ENCODE measurements at places on chromosomes 1 and 21.

- DNase-seq: no peak
Observed at GRCh38 chr1:243542739-243543415, 287.0 kb downstream of the SDCCAG8 start.

DNA sequence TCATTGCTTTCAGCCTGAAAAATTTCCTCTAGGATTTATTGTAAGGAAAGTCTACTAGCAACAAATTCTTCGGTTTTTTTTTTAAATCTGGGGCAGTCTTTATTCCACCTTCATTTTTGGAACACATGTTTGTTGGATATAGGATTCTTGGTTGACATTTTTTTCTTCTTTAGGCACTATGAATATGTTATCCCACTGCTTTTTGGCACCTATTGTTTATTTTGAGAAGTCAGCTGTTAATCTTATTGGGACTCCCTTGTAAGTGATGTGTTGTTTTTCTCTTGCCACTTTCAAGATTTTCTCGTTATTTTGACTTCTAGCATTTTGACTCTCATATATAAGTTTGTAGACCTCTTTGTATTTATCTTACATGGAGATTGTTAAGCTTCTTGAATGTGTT is 99.3 kb downstream of the NPHS2 start:
- no peak for DNase-seq

DNA sequence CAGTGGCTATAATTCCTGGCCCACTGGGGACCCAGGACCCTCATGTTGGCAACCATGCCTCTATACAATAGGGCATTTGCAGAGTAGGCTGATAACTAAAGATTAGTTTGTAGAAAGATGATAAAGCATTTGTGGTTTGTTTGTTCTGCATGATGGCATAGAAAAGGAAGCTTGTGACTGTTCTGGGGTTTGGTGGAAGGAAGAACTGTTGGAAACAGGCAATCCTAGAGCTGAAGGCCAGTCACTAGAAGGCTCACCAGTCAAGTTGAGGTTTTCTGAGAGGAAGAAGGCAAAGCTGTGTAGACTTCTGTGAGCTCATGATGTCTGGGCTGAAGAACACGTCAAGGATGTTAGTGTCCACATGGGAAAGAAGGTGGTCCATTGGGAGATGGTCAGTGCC is 140.3 kb upstream of the VANGL1 start:
- DNase-seq: no peak

- DNase-seq: no peak
Observed at GRCh38 chr1:247118946-247119446, 14.8 kb upstream of the ZNF669 start.

DNA sequence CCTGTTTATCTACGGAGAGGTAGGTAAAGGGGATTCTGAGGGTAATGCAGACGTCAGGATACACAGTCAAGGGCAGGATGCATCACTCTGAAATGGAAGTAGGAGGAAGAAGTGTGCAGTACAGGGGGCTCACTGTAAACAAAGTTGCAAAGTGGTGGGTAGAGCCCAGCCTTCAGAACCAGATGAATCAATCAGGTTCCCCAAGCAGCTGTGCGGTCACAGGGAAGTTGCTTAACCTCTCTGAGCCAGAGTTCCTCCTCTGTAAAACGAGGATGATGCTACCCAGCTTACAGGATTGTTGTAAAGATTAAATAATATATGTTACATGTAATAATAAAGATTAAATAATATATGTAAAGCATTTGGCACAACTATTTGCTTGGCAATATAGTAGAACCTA is 13.5 kb upstream of the MYOM3 start:
- no peak for DNase-seq

GRCh38 chr1:29824025-29824424 is 587.7 kb downstream of the PTPRU start:
- DNase-seq: no peak

GRCh38 chr1:204973449-204973848 is 69.6 kb upstream of the CNTN2 start:
- DNase-seq: no peak

- DNase-seq: peak; percentile 9
Observed at GRCh38 chr1:61588736-61589672, 135.9 kb downstream of the TM2D1 start.

GRCh38 chr1:109161858-109162606 is 48.1 kb downstream of the ELAPOR1 start:
- DNase-seq: peak; percentile 14

DNA sequence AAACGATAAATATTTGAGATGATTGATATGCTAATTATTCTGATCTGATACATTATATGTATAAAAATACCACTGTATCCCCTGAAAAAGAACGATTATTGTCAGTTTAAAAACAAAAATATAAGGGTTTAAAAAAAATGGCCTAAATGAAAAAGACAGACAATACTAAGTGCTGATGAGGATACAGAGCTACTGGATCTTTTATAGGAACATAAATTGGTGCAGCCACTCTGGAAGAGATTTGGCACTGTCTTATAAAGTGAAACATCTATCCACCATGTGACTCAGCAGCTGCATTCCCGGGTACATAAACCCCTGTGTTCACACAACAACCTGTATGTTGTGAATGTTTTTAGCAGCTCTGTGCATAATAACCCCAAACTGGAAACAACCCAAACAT is 44.2 kb downstream of the KAZN start:
- no peak for DNase-seq

DNA sequence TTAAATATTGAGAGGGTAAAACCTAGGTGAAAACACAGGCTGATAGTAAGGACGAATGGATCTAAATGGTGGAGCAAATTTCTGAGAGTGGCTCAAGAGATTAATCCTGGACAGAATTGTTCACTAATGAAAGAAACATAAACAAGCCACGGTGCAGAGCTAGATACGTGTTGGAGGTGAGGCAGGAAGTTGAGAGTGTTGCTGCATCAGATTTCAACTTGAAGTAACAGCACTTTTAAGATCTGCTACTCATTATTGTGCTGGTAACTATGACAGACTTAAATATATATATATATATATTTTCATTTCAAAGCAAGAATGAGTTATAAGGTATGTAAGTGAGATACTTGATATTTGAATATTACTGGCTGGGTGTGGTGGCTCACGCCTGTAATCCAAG is 64.9 kb downstream of the PTGS2 start:
- DNase-seq: no peak
